ENCODE measurements at places on chromosomes 5 and 9.

DNA sequence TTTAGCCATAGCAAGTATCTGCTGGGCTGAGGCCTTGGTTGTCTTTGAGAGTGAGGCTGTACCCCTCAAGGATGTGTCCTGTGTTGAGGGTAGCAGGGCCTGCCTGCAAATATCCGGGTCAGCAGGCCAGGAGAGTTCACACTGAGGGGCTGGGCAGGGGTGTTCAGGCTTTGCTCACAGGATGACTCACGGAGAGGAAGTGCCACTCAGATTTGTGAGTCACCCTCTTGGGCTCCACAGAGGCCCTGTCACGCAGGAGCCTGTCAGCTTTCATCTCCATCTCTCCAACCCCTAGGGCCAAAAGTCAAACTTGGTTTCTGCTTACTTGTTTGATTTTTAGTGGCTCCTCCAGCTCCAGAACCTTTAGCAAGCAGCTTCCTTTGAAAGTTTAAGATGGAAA is 211.5 kb downstream of the SEC61B start:
- no peak overlapping the region for H3K4me3 ChIP-seq
- H3K27ac ChIP-seq, result no peak overlapping the region
- H3K27me3 ChIP-seq, result no peaks in the 10 kb centered on the region
- H3K36me3 ChIP-seq, result no peaks in the 10 kb centered on the region
- DNase-seq, result peak; percentile 65

DNA sequence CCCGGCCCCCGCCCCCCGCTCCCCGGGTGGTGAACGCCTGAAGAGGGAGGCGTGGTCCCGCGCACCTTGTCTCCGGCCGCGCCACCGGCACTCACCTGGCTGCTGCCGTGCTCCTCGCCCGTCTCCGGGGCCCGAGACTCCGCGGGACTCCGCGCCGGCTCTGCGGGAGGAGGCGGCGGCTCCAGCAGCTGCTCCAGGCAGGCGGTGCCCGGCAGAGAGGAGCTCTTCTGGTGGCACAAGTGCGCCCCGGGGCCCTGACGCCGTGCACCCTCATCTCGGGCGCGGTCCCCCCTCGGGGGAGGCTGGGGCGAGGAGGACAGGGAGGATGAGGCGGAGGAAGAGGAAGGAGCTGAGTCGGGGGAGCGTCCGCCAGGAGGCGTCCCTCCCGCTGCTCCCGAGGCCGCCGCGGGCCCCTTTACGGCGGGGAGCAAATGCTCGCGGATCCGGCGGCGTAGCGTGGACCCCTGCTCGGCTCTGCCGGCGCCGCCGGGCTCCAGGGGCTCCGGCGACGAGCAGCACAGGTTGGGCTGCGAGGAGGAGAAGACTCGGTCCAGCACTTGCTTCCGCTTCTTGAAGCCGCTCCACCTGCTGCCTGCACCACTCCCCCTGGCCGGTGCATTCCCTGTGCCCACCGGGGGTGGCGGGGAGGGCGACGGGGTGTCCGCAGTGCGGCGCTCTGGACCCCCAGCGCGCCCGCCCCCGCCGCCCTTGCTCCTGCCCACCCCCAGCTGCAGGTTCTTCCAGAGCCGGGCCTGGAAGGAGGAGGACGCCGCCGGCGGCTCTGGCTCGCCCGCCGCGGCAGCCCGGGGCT is 928 bp downstream of the MCTP1 start:
- H3K27ac ChIP-seq, result no peak overlapping the region
- H3K4me1 ChIP-seq, result peaks cover 7% of the 10 kb centered on the region
- peaks cover 35% of the 10 kb centered on the region for H3K27me3 ChIP-seq

DNA sequence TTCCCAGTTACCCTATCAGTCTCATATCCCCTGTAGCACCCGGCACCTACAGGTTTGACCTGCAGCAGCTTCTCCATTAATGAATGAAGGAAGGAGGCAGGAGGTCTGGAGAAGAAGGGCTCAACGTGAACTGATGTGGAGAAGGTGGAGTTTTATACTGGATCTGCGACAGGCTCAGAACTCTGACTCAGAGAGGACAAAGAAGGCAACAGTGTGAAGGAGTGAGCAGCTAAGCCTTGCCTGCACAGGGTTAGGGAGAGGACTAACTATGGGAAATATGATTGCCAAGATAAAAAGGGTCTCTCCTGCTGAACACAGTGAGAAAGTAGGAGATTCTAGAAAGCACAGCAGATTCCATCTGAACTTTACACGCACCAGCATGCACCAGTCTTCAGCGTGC is 23.6 kb downstream of the RASEF start:
- no peak overlapping the region for H3K27ac ChIP-seq
- DNase-seq, result no peak
- no peaks in the 10 kb centered on the region for H3K27me3 ChIP-seq
- H3K4me1 ChIP-seq, result no peaks in the 10 kb centered on the region
- H3K4me3 ChIP-seq, result no peak overlapping the region
- no peaks in the 10 kb centered on the region for H3K36me3 ChIP-seq

DNA sequence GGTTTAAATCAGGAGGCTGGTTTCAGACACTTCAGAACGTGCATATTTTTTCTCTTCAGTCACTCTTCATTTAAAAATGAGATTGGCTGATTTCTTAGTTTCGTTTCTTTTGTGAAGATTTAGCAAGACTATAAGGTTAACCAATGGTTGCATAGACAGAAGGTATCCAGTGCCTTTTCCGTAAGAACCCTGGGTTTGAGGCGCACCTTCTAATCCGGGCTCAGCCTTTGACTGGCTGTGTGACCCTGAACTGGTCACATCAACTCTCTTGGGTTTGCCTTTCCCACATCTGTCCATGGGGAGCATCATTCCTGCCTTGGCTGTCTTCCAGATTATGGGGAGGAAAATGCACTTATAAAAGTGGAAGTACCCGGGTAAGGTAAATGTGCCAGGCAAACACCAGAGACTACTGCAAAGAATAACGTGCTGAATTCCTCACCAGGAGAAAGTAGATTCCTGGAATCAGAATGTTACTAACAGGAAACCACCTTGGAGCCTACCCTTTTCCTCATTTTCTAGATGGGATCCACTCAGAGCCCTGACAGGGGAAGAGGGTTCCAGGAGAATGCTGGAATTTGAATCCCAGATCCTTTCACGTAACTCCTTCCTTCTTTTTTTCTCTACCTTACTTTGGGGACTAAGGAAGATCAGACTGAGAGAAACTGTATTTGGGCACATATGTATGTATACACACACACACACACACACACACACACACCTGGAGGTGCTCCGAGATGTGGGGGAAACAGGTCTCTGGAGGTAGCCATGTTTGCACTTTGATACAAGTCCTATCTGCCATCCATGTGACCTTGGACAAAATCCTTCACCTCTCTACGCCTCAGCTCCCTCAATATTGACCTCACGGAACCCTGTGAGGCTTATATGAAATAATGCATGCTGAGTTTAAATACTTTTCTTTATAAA is 6.8 kb downstream of the HAND1 start:
- no peak overlapping the region for H3K4me3 ChIP-seq
- H3K4me1 ChIP-seq, result peaks cover 26% of the 10 kb centered on the region
- H3K27ac ChIP-seq, result peak overlapping the region; percentile 53
- H3K27me3 ChIP-seq, result peaks cover 59% of the 10 kb centered on the region

DNA sequence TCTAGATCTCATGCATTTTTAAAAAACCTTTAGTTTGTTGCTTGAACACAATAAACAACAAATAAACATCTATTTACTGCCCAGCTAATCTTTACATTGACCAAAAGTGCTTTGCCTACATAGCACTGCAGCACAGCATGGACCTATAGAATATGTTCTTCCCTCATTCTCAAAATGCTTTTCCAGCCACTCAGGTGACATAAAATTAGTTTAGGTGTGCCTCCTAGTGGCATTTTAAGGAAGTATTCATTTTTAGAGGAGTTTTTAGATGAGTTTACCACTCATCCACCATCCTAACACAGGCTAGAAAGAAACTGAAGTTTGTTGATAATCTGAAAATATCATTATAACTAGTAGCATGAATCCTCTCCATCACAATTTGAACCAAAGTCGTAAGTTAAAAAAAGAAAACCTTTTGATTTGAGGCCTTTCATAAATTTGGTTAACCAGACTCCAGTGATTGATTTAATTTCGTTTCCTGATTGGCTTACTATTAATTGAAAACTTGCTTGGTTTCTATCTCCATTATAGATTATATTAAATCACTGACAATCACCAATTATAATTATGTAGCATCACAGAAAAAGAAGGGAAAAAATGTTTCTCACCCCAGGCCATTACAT is 12.6 kb downstream of the PLGRKT start:
- peaks cover 6% of the 10 kb centered on the region for H3K36me3 ChIP-seq
- no peak for DNase-seq
- no peak overlapping the region for H3K4me3 ChIP-seq
- H3K27me3 ChIP-seq, result no peaks in the 10 kb centered on the region
- H3K27ac ChIP-seq, result no peak overlapping the region
- H3K4me1 ChIP-seq, result no peaks in the 10 kb centered on the region

DNA sequence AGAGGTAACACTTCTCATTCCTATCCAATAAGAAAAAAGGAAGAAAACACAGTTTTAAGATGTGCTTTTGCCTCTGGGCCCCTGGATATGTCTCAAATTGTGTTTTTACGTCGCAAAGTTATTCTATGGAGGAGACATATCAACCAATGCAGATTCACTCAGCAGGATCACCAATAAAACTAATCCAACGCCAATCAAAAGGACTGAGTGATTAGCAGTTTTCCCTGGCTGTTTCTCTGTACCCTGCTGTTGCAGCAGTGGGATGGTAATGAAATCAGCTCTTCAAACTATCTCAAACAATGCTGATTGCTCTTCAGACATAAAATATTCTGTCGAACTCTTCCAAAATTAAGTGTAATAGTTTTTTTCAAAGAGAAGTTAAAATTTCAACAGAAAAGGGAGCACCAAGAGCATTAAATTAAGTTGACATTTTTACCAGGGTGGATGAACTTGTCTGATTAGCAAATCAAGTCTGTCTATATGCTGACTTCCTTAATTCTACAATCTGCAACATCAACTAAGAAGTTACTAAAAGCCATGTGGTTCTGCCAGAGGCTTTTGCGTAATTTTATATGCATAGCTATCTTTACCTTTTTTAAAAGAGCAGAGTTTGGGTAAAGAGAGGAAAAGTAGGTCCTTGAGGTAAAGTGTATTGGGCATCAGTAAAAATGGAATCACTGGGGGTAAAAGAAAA is 9.7 kb upstream of the HK3 start:
- no peaks in the 10 kb centered on the region for H3K4me1 ChIP-seq
- DNase-seq, result no peak
- H3K27ac ChIP-seq, result no peak overlapping the region
- H3K36me3 ChIP-seq, result peaks cover 78% of the 10 kb centered on the region
- H3K27me3 ChIP-seq, result no peaks in the 10 kb centered on the region
- H3K4me3 ChIP-seq, result no peak overlapping the region

GRCh38 chr5:54009357-54009756 is 301.0 kb downstream of the ARL15 start:
- no peaks in the 10 kb centered on the region for H3K27me3 ChIP-seq
- no peak overlapping the region for H3K4me3 ChIP-seq
- H3K4me1 ChIP-seq, result no peaks in the 10 kb centered on the region

DNA sequence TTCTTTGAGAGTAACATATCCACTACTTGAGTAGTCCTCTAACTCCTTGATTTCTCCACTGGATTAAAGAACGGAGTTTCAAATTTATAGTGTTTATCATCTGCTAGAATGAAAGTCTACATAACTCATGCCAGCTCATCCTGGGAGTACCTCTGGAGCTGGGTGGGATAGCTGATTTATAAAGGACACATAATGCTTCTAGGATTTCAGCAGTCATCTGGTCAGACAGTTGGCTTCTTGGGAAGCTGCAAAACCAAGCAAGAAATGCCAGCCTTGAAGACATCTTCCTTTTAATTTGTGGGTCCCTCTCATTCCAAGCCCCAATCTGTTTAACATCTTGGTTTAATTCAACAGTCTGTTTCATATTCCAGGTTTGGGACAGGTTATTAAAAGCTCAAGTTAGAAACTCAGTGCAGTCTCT is 3.2 kb downstream of the GALNT10 start:
- peaks cover 12% of the 10 kb centered on the region for H3K4me1 ChIP-seq
- peaks cover 2% of the 10 kb centered on the region for H3K36me3 ChIP-seq
- no peaks in the 10 kb centered on the region for H3K27me3 ChIP-seq
- H3K27ac ChIP-seq, result no peak overlapping the region
- no peak for DNase-seq

All from heart left ventricle (tissue), 16 donors.